DMS79 treated with DMSO at 0.1 percent for 48 hours (cell line): ENCODE measurements at places on chromosomes 4 and X.

- no peak for DNase-seq
These were observed 117.0 kb upstream of the TEX13C start for GRCh38 chrX:125202591-125203248.

DNA sequence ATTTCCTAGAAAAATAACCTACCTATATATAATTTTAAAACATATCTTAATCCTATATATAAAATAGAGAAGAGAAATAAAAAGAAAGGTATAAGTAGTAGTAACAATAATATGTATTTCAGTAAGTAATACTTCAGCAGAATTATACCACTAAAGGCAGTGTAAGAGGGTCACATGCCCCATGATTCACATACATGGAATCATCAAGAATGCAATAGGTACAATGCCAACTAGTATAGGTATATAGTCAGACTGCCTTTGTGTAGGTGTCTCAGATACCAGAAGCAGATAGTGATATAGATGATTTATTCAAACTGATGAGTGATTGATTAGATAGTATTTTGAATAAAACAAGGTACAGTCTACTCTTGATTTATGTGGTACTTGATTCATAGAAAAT is 9.4 kb downstream of the AIMP1 start:
- DNase-seq = no peak

GRCh38 chr4:123077330-123077729 is 154.9 kb upstream of the NUDT6 start:
- no peak for DNase-seq

GRCh38 chr4:89835413-89835812 is 1.5 kb downstream of the SNCA start:
- no peak for DNase-seq

DNA sequence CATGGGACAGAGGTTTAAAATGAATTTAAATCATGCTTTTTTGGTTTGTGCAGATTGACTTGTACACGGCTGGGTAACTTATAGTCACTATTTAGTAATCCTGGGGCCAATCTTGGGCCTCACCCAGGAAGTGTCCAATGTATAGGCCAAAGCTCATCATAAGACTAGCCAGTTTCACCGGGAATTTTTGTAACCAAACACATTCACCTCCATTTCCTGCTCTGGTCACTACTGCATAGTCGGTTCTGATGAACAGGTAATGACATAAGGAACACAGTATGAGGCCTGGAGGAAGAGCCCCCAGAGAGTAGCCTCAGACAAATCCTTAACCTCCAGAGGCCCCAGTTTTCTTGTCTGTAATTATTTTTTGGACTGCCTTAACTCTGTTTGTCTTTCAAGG is 81.9 kb downstream of the HPRT1 start:
- no peak for DNase-seq

- DNase-seq = no peak
These were observed 13.5 kb downstream of the KDM5C start for GRCh38 chrX:53211391-53211978.

- no peak for DNase-seq
These were observed 182.3 kb downstream of the BANK1 start for GRCh38 chr4:101972791-101973190.

DNA sequence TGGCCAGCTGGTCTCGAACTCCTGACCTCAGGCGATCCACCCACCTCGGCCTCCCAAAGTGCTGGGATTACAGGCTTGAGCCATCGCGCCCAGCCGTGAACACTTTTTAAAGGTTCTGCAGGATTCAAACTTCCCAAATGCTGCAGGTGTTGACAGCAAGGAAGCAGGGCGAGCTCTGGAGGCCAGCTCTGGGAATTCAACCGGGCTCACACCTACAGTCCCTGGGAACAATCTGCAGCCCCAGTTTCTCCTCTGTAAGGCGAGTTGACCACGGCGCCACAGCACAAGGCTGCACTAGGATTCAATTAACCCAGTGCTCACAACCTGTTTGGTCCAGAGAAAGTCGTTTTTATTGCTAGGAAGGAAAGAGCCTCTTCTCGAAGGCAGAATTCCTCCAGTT is 1.6 kb downstream of the MTNR1A start:
- no peak for DNase-seq

DNA sequence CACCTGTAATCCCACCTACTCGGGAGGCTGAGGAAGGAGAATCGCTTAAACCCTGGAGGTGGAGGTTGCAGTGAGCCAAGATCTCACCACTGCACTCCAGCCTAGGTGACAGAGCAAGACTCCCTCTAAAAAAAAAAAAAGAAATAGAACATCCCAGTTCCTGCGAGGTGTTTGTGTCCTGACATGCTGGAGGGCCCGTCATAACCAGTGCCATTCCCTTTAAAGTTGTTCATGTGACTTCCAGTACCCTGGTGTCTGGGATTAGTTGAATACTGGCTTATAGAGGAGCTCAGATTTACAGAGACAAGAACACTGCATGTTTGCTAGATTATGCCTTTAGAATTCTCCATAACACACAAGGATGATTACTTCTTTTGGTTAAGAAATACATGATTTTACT is 37.6 kb upstream of the TADA2B start:
- no peak for DNase-seq

DNA sequence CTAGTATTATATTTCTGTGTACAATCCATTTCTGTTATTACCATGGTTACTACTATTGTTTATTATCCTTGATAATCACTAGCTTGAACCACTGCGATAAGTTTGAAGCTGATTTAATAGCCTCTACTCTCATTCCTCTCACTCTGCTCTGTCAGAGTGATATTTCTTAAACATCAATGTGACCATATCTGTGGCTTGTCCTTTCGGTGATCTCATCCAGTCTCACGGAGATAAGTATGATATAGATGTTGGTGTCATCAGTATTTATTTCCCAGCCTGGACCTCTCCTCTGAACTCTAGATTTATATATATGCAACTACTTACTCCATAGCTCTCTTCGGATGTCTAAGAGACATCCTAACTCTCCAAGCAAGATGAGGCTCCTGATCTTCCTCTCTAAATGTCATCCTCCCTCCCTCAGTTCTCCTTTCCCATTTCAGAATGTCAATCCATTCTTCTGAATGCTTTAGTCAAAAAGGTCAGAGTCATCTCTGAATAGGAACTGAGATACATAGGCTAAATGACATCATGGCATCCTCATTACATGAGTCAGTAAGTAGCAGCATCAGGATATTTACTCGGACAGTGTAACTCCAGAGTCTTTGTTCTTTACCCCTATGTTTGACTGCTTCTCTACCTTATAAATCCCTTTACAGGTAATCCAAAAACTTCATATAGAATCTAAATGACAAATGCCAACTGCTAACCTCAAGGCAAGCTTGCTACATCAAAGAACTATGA is 129.5 kb downstream of the PACRGL start:
- no peak for DNase-seq

GRCh38 chr4:9704551-9705332 is 76.7 kb upstream of the DRD5 start:
- DNase-seq = no peak

GRCh38 chrX:134548257-134549201 is 88.6 kb downstream of the HPRT1 start:
- DNase-seq = peak; percentile 11

DNA sequence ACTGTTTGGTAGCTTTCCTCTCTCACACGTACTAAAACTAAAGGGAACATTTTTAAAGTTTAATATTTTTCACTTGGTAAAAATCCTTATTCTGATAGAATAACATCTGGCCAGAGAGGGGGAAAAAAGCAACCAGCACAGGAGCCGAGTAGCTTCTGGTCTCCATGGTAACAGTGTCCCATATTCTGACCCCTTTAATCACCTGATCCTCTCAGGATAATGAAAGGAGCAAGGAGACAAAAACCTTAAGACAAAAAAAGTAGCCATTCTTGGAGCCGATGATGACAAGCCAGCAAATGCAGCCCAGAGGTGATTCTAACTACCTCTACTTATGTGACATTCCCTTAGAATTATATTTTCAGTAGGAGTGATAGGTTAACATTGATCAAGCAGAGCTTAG is 126.6 kb downstream of the SLC39A8 start:
- DNase-seq = no peak

- no peak for DNase-seq
These were observed 994.2 kb downstream of the ADGRL3 start for GRCh38 chr4:62194342-62194741.

DNA sequence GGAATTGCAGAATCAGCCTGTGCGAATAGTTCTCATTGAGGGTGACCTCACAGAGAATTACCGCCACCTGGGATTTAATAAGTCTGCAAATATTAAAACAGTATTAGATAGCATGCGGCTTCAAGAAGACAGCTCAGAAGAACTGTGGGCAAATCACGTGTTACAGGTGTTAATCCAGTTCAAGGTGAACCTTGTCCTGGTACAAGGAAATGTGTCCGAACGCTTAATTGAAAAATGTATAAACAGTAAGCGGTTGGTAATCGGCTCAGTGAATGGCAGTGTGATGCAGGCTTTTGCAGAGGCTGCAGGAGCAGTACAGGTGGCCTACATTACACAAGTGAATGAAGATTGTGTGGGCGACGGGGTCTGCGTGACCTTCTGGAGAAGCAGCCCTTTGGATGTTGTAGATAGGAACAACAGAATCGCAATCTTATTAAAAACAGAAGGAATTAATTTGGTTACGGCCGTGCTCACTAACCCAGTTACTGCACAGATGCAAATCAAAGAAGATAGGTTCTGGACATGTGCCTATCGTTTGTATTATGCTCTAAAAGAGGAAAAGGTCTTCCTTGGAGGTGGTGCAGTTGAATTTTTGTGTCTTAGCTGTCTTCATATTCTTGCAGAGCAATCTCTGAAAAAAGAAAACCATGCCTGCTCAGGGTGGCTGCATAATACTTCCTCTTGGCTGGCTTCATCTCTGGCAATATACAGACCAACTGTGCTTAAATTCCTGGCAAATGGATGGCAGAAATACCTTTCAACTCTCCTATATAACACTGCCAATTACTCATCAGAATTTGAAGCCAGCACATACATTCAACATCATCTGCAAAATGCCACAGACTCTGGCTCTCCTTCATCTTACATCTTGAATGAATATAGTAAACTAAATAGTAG is 10.7 kb downstream of the BBS12 start:
- DNase-seq = no peak

GRCh38 chrX:78307665-78308064 is 19.7 kb downstream of the CYSLTR1 start:
- DNase-seq = no peak

GRCh38 chrX:16028576-16028975 is 94.8 kb upstream of the GRPR start:
- no peak for DNase-seq

DNA sequence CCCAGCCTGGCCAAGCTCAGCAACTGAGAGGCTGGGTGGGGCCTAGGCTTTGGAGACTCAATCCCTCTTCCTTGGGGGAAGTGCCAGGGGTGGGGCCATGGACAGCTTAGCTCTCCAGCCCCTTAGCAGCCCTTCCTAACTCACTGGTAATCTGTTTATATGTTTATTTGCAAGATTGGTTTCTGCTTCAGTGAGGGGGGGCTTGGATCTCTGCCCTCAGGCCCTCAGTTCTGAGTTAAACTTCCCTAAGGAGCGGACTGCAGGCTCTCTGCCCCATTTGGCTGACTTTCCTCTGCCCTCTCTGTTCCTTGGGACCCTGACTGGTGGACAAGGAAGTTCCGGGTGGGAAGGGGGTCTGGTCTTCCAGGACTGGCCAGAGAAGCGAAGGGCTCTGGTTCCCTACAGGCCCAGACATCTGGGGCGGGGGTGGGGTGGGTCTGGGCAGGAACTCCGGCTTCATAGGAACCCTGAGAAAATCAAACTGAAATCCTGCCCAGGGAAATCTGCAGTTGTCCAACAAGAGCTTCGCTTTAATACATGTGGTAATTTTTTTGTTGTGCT is 51.4 kb downstream of the NALF2 start:
- DNase-seq = no peak

DNA sequence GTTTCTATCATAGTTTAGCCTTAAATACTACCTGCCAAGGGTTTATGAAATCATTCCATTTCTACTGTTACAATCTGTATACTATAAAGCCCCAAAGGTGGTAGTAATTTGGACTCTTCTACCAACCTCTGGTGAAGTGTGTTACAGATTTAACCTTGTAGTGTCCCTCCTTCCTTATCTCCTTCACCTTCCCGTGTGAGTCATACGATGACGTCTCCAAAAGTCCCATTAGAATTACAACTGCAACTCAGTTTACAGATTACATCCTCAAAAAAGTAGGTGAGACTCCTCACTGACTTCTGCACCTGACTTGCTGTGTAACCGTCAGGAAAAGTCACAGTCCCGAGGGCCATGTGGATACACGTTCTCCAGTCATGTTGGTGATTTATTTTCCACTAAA is 219.0 kb downstream of the DCTD start:
- no peak for DNase-seq

DNA sequence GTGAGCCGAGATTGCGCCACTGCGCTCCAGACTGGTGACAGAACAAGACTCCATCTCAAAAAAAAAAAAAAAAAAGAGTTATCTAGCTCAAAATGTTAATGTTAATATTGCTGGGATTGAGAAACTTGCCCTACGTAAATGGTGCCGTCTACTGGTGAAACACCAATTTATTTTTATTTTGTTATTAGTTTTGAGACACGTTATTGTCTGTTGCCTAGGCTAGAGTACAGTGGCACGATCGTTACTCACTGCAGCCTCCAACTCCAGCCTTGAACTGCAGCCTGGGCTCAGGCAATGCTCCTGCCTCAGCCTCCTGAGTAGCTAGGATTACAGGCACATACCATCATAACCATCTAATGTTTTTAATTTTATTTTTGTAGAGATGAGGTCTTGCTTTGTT is 262.8 kb downstream of the BMPR1B start:
- no peak for DNase-seq

GRCh38 chrX:40265936-40266335 is 168.2 kb upstream of the BCOR start:
- DNase-seq = no peak

DNA sequence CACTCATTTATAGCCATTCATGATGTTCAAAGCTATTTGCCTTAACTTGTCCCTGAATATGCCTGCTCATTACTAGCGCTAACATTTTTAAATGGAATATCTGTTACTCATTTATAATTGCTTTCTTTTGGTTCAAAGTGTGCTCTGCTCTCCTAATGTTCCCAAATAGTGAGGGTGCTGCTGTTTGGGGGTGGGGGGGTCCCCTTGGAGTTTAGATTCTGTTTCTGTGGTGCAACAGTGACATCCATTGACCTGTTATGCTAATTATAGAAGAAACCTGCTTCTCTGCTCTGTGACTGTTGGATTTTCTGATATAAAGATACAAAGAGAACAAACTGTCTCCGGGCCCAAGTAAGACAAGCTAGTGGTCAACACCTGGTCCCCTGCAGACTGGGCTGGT is 222.4 kb downstream of the SHROOM3 start:
- DNase-seq = no peak

DNA sequence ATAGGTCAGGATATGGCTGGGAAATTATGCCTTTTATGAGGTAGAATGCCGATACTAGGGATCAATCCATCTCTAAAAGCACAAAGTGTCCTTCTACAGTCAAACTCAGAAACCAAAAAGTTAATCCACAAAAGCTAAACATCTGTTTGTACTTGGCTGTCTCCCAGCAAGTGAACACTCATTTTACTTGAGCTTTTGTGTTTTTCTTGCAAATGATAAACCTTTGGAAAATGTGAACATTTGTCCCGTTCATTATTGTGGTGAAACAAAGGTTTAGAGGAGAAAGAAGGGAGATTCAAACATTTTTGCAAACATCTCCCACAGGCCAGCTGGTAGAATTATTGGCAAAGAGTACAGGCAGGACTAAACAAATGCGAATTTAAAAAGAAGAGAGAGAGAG is 300.6 kb upstream of the SPANXN1 start:
- no peak for DNase-seq
